Osteocyte (in vitro differentiated cells): ENCODE measurements at places on chromosomes 12 and 14.

DNA sequence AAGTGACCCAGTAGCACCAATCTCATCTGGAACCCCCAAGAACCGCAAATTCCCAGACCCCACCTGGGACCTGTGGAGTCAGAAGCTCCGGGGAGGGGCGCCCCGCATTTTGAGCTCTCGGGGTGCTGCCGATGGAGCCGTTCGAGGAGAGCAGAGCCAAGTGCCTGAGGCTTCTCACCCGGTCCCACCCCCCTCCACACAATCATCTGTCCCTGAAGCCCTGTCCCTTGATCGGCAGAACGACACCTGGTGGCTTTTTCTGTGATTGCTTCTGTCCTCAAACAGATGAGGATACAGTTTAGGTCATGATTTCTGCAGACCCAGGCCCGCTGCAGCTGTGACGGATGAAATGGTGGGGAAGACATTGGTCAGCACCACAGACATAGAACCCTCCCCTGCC lies 74.7 kb downstream of the NOC4L start:
- no peak for DNase-seq

DNA sequence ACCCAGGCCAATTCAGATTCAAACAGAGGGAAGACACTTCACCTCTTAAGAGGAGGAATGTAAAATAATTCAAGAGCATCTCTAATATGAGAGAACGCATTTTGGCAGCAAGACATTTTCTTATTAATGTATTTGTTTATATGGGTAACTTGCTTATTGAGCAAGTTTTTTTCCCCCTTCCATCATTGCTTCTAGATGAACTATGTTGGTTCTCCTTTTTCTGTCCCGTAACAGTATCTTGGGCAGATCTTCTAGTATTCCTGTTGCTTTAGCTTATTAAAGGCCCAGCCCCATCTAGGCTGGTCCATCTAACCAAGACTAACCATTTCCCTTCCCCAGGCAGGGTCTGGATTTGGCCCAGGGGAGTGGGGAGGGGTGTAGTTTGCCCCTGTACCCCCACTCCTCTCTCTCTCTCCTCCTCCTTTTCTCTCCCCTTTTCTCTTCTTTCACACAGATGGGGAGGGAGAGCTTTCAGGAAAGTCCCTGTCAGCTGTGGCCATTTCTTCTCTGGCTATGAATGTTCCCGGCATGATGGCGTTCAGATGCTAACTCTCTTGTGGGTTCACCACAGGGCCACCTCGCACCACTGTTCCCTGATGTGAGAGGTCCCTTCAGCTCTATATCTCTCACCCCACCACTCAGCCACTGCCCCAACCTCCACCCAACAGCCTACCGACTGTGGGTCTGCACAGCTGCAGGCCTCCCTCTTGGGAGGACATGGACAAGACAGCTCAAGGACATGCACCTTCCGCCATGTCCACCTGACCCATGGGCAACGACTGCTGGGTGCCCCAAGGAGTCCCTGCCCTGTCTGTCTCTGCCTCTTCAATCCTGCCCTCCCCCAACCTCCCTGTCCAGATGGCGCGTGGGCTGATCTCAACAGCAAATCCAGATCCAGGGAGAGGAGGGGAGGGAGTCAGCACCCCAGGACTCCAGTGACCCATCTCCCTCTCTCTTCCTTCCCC lies 15.8 kb upstream of the RPS6KL1 start:
- DNase-seq: no peak

DNA sequence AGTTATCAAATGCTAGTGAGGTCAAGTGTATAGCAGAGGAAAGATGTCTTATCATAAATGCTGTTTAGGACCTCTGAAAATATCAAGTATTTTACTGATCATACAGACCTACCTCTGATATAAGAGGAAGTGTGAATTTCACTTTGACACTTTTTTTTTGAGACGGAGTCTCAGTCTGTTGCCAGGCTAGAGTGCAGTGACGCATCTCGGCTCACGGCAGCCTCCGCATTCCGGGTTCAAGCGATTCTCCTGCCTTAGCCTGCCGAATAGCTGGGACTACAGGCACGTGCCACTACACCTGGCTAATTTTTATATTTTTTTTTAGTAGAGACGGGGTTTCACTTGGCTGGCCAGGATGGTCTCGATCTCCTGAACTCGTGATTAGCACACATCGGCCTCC lies 55.1 kb upstream of the PIK3C2G start:
- no peak for DNase-seq

DNA sequence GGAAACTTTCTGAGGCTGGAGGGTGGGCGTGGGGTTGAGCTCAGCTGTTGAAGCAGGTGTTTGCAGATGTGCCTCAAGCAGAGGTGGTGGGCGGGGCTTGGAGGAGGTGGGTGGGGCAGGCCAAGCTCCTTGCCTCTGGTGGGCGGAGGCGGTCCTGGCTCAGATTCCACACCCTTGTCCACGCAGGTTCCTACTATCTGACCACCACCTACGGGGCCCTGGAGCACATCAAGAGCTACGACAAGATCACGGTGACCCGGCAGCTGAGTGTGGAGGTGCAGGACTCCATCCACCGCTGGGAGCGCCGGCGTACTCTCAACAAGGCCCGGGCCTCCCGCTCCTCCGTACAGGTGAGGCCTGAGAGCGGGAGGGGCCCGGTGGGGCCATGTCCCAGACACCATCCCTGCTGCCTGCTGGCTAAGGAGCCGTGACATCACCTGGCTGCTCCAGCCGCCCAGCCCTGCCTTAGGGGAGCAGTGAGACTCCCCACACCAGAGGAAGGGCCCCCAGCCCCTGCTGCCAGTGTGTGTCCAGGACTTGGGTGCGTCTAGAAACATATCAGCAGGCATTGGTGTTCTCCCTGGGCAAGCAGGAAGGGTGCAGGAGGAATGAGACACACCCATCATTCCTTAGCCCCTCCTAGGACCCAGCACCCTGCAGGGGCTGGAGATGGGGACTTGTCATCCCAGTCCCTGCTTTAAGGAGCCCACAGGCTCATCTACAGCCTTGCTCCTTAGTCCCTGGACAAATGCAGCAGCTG lies 63.4 kb downstream of the LGMN start:
- no peak for DNase-seq

GRCh38 chr14:77154421-77154820 lies 12.8 kb upstream of the ZDHHC22 start:
- no peak for DNase-seq

- no peak for DNase-seq
Measured at GRCh38 chr14:80434574-80435321, 223.4 kb upstream of the DIO2 start.

- DNase-seq: no peak
Measured at GRCh38 chr14:53621433-53621832, 335.2 kb downstream of the BMP4 start.

GRCh38 chr14:50666772-50667683 lies 1.1 kb downstream of the SAV1 start:
- DNase-seq: no peak

GRCh38 chr12:29026419-29026818 lies 122.7 kb upstream of the FAR2 start:
- DNase-seq: no peak

DNA sequence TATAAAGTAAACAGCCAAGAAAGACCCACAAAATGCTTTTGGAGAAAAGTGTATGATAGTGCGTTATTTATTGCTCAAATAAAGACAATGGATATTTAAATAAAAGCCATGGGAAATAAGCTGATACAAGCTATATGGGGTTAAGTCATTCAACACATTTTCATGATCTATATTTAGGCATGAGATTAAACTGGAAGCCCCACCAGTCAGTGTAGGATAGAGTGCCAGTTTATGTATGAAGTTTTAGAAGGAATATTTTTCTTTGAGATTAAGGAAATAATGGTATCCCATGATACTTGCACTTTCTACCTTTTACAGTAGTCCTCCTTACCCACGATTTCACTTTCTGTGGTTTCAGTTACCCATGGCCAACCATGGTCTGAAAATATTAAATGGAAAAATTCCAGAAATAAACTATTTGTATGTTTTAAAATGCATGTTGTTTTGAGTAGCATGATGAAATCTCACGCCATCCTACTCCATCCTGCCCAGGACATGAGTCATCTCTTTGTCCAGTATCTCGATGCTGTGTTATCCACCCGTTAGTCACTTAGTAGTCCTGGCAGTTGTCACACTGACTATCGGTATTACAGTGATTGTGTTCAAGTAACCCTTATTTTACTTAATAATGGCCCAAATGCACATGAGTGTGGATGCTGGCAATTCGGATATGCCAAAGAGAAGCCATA lies 22.3 kb downstream of the SYT1 start:
- DNase-seq: no peak

DNA sequence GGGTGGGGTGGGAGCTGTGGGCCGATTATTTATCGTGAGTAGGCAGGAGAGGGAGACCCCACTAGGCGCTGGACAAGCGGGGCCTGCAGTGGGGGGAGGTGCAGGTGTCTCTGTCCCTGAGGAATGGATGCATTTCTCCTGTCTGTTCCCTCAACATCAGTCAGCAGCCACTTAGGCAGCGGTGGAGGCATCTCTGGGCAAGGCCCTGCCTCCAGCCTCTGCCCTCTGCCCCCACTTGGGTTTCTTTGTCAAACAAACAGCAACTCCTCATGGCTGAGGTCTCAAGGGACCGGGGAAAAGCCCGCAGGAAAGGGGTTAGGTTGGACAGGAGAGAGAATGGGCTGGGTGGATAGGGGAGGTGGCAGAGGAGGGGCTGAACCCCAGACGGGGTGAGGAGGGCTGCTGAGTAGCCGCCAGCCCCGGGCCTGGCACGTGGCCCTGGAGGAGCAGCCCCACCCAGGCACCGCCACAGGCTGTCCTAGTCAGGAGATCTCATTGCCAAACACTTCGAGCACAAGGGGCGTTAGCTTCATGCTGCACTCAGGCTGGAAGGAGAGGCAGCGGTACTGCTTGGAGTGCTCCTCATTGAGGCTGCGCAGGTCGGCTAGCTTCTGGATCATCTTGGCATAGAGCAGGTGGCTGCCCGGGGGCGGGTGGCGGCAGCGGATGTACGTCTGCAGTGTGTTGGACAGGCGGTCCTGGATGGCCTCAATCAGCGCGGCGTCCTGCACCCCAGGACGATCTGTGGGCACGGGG lies 24.7 kb upstream of the HDAC7 start:
- no peak for DNase-seq

DNA sequence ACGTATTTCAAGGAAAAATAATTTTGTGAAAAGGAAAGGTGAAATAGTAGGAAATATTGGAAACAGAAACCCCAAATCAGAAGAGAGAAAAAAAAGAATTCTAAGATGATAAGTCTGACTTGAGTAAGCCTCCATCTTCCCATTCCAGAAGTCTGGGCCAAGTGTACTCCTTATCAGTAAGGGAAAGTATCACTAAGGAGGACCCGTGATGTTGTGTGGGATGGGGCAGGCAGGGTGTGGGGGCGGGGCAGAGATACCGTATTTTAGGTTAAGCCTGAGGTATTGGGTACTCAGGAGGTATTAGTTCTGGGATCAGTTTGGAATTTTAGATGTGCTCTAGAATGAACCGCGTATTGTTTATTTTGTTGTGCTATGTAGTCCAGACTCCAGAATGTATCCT lies 33.8 kb upstream of the PSMA6 start:
- DNase-seq: no peak

- no peak for DNase-seq
Measured at GRCh38 chr14:69672356-69672755, 61.0 kb downstream of the SUSD6 start.

DNA sequence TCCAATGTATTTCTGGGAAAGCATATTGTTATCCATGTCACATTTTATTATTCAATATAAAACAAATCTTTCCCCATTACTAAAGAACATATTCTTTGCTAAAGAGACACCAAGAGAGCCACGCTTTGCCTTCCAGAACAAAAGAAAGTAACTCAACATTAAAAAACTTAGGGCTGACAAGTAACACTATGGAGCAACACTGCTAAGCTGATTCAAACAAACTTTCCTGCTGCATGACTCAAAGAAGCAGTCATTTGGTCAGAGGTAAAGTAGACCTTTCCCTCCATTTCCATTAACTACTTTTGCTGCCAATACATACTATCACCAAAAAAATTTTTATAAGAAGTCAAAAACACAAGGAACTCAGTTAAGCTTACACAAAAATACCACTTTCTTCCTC lies 83.0 kb downstream of the DENND5B start:
- no peak for DNase-seq

- DNase-seq: no peak
Measured at GRCh38 chr12:49854976-49855375, 12.1 kb upstream of the BCDIN3D start.

GRCh38 chr14:35189422-35189821 lies 67.1 kb downstream of the PRORP start:
- DNase-seq: no peak
